ENCODE measurements at places on chromosomes 6 and 20.

GRCh38 chr6:156345700-156346099, 431.5 kb upstream of the ARID1B start:
- DNase-seq = no peak

GRCh38 chr6:131769385-131770141, 38.3 kb upstream of the ENPP1 start:
- no peak for DNase-seq

GRCh38 chr20:7302250-7302649, 534.8 kb downstream of the BMP2 start:
- no peak for DNase-seq

DNA sequence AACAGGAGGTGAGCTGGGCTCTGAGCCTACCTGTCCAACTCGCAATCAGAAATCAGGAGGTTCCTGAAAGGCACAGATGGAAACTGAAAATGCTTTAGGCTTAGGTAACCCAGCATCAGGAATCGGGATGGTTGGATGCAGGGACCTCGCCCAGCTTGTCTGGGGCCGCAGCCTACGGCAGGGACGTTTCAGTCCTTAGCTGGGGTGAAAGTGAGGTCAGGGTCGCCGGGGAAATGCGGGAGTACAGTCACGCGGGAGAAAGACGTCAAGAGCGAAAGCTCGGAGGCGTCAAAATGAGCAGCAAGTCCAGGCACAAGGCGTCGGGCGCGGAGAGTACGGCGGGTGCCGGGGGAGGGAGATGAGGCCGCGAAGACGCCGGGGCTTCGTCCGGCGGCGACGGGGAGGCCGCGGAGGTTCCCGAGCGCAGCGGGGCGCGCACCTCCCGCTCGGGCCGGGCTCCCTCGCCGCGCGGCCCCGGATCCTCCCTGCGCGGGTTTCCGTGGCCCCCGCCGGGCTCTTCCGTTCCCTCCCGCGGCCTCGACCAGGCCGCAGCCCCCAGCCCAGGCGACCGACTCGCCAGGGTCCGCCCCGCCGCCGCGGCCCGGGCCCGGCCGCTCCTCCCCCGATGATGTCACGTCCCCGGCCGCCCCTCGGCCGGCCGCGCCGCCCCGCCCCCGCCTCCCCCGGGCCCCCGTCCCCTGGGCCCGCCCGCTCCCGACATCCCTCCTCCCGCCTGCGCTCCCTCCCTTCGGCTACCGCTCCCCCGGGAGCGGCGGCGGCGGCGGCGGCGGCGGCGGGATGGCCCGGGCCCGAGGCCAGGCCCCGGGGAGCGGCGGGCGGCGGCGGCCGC, at the start of gene EBF4:
EBF4 (plus strand) TSS at position 745 of the 850 bp plus-strand sequence. CDS start 866 bp downstream, outside the sequence.
- DNase-seq = no peak

GRCh38 chr6:54361734-54362133, 53.5 kb downstream of the TINAG start:
- no peak for DNase-seq

- no peak for DNase-seq
These were observed 7.9 kb downstream of the ADGRB3 start for GRCh38 chr6:68642977-68643376.

GRCh38 chr6:88626460-88626859, 337.0 kb downstream of the RNGTT start:
- DNase-seq = no peak

GRCh38 chr6:111011360-111012142, 29.7 kb downstream of the RPF2 start:
- DNase-seq = no peak

- no peak for DNase-seq
These were observed 74.4 kb downstream of the PRL start for GRCh38 chr6:22222469-22222868.

- no peak for DNase-seq
These were observed 523.4 kb upstream of the CDH4 start for GRCh38 chr20:60728705-60729104.

- DNase-seq = no peak
These were observed 182.8 kb downstream of the UTRN start for GRCh38 chr6:144467921-144468320.

- DNase-seq = no peak
These were observed 381 bp upstream of the BICRAL start for GRCh38 chr6:42781546-42781795.

- no peak for DNase-seq
These were observed 38.0 kb downstream of the FOXA2 start for GRCh38 chr20:22546344-22546743.

GRCh38 chr20:62716198-62716940, 7.7 kb downstream of the NTSR1 start:
- DNase-seq = no peak

GRCh38 chr20:51111290-51111689, 88.4 kb upstream of the KCNG1 start:
- no peak for DNase-seq

DNA sequence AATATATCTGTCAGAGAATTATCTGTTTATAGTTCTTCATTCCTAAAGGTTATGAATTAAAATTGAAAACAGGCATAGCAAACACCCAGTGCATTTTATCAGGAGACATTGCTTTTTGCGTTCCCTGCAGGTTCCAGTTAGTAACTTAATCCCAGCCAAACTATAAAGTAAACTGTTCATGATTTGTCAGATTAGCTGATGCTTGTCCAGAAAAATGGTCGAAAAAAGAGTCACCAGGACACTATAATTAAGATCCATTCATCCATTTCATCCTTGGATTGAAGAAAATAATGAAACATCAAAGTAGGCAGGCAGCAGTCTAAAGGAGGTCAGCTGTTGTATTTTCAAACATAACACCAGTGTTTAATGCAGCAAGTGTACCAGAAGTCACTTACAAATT, 75.9 kb downstream of the EPHA7 start:
- DNase-seq = no peak

- no peak for DNase-seq
These were observed 142.0 kb downstream of the UST start for GRCh38 chr6:148888856-148889255.

DNA sequence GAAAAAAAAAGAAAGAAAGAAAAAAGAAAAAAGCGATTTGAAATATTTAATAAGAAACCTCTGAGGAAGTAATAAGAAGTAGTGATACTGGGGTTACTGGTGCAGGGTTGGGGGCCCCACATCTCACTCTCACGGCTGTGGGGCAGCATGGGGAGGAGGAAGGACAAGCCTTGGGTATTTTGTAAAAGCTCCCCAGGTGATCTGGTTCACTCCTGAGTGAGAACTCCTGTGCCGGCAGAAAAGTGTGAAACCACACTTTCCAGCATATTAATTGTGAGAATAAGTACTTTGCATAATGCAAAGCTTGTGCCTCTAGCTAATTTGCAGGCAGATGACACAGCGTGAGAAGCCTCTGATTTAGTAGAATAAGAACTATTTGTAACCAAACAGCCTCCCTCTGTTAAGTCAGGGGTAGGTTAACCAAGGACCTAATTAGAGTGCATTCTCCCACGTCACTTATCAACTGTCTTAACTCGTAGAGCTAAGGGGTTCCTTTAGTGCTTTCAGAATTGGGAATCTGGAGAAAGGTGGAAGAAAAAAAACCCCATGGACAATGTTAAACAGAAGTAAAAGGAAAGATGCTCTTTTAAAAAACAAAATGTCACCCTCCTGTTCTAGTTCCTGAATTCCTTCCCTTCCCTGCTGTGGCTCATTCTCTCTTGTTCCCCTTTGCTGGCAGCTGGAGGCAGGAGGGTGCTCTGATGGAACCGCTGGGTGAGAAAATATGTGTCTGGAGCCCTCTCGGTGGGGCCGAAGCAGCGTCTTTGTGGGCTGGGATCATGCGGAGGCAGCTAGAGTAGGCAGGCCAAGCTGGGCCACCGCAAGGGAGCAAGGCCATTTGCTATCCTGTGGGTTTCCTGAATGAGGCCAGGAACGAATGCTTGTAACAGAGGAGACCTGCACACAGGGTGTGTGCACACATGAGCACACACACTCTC, 108.7 kb downstream of the FYN start:
- no peak for DNase-seq

DNA sequence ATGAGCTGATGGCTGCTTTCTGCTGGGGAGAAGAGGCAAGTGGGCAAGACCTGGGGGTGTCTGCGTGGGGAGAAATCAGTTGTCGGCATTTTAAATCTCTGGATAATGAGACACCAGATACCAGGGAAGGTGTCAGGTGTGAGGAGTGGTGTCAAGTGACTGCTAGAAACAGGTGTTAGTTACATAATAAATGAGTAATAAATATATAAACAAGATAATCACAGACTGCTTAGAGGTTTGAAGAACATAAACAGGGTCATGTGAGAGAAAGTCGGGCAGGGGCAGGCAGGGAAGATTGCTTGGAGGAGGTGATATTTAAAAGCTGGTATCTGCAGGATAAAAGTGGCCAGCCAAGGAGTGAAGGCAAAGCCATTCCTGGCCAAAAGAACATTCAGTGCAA, 87.2 kb upstream of the RIN2 start:
- DNase-seq = no peak

- no peak for DNase-seq
These were observed 1.2 kb upstream of the PLTP start for GRCh38 chr20:45913116-45913515.

- DNase-seq = peak; percentile 74
These were observed 1.2 kb downstream of the CHMP4B start for GRCh38 chr20:33812152-33812849.

DNA sequence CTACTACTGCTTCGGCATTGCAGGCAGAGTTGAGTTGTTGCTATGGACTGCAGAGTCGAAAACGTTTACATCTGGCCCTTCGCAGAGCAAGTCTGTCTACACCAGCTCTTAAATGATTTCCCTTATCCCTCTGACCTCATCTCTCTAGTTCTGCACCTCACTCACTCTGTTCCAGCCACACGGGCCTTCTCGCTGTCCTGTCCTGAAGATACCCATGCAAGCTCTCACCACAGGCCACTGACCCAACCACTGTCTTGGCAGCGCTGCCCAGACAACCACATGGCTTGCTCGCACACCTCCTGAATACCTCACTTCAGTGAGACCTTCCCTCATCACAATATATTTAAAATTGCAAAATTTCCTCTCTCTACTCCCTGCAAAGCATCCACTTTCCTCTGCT, 31.4 kb downstream of the B4GALT5 start:
- no peak for DNase-seq

GRCh38 chr6:74568861-74569260, 637.0 kb downstream of the COL12A1 start:
- DNase-seq = no peak

- no peak for DNase-seq
These were observed 60.2 kb downstream of the DLL1 start for GRCh38 chr6:170230520-170231292.

DNA sequence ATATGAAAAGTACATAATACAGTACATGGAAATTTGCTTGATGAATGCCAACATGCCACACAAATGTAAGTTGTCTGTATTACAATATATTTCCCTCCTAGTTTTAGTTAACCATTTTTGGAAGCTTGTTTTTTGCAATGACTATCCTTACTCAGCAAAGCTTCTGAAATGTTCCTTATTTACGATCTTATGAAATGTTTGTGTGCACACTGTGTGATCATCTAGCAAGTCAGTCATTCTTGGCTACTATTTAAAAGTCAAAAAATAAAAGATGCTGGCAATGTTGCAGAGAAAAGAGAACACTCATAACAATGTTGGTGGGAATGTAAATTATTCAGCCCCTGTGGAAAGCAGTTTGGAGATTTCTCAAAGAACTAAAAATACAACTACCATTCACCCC, 33.8 kb downstream of the SUMO4 start:
- DNase-seq = no peak

Data from NCI-H226 (cell line).